ENCODE measurements at places on chromosomes 16 and 17.

- DNase-seq: no peak
Observed at GRCh38 chr16:85857406-85857805, 41.6 kb upstream of the IRF8 start.

GRCh38 chr17:65898651-65899050 is 293.3 kb downstream of the CEP112 start:
- DNase-seq: no peak

DNA sequence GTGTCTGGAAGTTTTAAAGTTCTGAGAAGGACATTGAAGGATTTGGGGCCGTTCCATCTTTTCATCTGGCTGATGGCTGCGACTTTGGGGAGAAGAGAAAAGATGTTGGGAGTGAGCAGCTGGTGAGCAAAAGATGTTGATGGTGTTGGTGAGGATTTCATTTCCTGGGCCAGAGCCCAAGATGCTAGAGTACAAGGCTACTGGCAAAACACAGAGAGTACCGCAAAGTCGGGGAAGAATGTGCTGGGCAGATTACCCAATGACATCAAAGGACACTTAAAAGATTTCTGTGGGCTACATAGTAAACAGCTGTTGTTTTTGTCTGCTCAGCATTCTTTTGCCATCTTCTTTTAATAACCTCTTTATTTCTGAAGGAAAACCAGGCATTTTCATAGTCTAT is 49.4 kb upstream of the GAS7 start:
- DNase-seq: no peak

DNA sequence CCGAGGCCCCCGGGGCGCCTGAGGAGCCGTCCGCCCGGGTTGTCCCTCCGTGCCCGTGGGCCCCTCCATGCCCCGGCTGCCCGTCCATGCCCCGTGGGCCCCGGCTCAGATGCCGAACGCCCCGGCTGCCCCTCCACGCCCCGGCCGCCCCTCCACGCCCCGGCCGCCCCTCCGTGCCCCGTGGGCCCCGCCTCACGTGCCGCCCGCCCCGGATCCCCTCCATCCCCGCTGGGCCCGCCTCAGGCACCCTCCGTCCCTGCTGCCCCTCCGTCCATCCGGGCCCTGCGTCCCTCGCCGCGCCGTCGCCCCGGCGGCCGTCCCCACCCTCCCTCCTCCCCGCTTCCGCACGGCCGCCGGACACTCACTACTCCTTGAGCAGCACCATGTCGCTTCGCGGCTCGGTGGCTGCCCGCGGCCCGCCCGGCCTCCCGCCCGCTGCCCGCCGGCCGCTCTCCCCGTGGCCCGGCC is 382 bp downstream of the PITPNA start:
- DNase-seq: no peak

DNA sequence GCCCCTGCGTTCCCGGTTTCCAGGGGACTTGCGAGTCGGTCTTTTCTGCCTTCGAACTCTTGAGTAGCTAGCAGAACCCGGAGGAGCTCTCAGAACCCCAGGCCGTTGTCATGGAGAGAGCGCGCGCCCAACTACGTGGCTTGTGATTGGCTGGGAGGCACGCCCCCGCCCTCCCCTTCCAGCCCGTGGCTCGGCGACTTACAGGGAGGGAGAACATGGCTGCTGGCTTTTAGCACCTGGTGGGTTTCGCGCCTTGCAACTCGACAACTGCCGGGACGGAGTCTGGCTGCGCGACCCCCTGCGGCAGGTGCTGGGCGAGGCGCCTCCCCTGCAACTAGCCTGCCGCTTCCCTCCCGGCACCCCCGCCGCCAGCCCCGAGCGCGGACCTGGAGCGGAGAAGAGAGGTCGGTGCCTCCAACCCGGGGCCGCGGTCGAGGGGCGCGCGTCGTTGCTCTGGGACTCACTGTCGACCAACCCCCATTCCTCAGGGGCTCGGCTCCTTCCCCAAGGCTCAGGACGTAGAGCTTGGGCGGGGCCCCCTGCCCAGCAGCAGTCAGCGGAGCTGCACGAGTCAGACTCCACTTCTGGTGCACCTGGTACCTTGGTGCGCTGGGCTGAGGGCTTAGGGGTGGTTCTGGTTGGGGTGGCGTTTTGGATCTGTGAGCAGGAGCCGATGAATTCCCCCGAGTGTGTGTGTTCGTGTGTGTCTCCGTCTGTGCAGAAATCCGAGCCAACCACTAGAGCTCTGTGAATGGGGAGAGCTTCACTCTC is 9.0 kb upstream of the ZFP90 start:
- peak; percentile 90 for DNase-seq

- no peak for DNase-seq
Observed at GRCh38 chr17:43810226-43810715, 22.7 kb downstream of the MPP3 start.

- no peak for DNase-seq
Observed at GRCh38 chr17:4719146-4719545, 8.7 kb downstream of the ARRB2 start.

DNA sequence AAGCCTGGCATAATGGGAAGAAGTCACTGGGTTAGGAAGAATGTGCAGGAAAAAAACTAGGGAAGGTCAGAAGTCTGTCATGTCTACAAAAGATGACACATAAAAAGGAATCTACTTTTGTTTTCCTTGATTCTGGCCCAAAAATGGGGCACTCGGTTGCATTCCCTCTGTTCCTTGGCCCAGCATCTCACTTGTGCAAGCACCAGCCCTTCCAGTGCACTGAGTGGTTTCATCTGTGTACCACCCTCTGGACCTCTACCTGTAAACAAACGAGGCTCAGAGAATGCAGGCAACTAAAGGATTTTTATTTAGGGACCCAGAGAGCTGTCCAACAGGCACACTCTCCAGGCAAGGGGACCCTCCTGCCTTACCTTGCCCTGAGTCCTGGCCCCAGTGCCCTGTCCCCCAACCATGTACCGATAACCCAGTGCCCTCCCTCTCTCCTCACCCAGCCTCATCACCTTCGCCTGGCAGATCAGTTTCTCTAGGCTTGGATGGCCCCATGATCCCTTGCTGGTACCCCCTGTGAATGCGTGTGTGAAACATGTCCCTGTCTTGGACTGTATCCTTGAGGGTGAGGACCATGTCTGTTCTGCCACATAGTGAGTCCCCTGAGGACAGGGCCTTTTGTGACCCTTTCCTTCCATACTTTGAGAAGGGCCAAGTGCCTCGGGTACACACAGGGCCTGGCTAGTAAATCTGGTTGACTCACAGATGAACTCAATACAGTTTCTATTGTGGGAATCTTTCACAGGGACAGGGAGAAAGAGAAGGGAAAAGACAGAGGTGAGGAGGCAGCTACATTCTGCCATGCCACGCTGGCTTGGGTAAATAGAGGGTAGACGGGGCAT is 13.3 kb downstream of the NXPH3 start:
- no peak for DNase-seq

GRCh38 chr17:65750166-65750565 is 188.7 kb upstream of the AXIN2 start:
- no peak for DNase-seq

Data from activated CD4-positive, alpha-beta T cell treated with anti-CD3 and anti-CD28 coated beads, Interleukin-2, amount 50 U/mL, for 1 hour (primary cell).